ENCODE measurements at places on chromosomes 3 and 15.

DNA sequence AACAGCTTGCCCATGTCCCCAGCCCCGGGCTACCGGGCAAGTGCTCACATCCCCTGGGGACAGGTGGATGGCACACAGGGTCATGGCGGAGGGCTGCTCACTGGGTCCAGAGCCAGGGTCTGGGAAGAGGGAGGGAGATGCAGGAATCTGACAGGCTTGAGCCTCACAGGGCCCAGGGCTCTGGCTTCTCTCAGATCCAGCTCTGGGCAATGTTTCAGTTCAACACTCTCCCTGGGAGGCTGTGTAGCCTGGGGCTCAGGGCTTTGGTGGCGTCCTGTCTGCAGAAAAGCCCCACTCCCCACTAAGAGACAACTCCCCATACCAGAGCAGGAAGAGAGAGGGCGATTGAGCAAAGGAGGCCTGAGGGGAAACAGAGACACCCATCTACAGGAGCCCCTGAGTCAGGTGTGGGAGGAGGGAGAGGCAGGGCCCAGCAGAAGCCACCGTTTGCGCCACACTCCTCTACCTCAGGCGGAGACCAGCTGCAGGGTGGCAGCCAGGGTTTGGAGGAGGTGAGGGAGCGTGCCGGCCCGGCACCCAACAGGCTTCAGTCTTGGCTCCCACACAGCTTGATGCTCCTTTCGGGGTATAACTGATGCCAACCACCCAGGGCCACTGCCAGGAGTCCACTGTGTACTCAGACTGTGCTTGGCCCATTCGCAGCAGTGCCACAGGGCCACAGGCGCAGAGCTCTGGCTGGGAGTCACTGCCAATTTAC is 16.8 kb upstream of the SRP14 start:
- no peak for DNase-seq
- H3K36me3 ChIP-seq = no peaks in the 10 kb centered on the region
- no peak overlapping the region for H3K4me3 ChIP-seq
- H3K27ac ChIP-seq = no peak overlapping the region

- H3K4me3 ChIP-seq = no peak overlapping the region
- no peak for DNase-seq
- no peaks in the 10 kb centered on the region for H3K36me3 ChIP-seq
- no peaks in the 10 kb centered on the region for H3K4me1 ChIP-seq
- no peak overlapping the region for H3K27ac ChIP-seq
Observed at GRCh38 chr15:35698331-35698730, 152.4 kb upstream of the DPH6 start.

DNA sequence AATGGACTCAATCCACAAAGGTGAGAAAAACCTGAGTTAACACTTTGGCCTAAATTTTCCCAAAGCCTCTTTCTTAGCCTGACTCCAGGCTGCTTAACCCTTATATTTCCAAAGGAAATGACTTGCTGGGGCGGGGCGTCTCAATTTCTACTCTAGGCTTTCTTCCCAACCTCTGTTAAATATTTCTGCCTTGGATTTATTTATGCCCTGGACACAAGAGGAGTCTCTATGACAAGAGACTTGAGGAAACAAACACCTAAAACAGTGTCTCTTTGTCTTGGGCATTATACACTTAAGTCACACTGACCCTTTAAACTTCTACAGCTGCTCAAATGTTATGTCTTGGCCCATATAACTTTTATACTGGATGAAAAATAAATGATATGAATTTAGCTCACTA is 28.3 kb upstream of the AP4E1 start:
- DNase-seq = no peak
- peaks cover 2% of the 10 kb centered on the region for H3K4me1 ChIP-seq
- H3K27me3 ChIP-seq = no peaks in the 10 kb centered on the region
- H3K36me3 ChIP-seq = no peaks in the 10 kb centered on the region
- no peak overlapping the region for H3K4me3 ChIP-seq
- H3K27ac ChIP-seq = no peak overlapping the region

DNA sequence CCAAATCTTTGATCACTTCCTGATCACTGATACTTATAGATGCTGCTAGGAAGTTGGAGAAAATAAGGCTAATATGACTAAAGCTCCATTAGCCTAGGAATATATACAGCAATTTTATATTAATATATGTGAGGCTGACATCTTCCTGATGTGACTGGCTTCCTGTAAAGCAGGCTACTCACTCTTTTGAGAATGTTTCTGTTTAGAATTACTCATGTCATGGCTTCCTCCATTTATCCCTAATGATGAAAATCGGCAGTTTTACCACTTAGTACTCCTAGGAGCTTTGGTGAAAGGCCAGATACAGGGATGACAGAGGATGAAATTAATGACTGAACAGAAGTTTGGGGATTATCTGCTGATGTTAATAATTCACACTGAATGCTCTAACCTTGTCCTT is 3.9 kb upstream of the MAP1A start:
- no peak overlapping the region for H3K4me3 ChIP-seq
- peaks cover 83% of the 10 kb centered on the region for H3K4me1 ChIP-seq
- H3K27me3 ChIP-seq = peaks cover 7% of the 10 kb centered on the region
- peaks cover 2% of the 10 kb centered on the region for H3K36me3 ChIP-seq

- peaks cover 4% of the 10 kb centered on the region for H3K4me1 ChIP-seq
- no peak overlapping the region for H3K4me3 ChIP-seq
- no peaks in the 10 kb centered on the region for H3K27me3 ChIP-seq
- DNase-seq = no peak
Observed at GRCh38 chr3:23112491-23112890, 90.6 kb upstream of the UBE2E2 start.

- H3K27ac ChIP-seq = no peak overlapping the region
- H3K27me3 ChIP-seq = no peaks in the 10 kb centered on the region
- DNase-seq = no peak
- no peak overlapping the region for H3K4me3 ChIP-seq
Observed at GRCh38 chr3:14988988-14989394, 41.6 kb downstream of the NR2C2 start.

GRCh38 chr3:53225651-53226050 is 30.2 kb downstream of the TKT start:
- no peak overlapping the region for H3K27ac ChIP-seq
- H3K4me1 ChIP-seq = peaks cover 10% of the 10 kb centered on the region
- DNase-seq = no peak
- no peak overlapping the region for H3K4me3 ChIP-seq

DNA sequence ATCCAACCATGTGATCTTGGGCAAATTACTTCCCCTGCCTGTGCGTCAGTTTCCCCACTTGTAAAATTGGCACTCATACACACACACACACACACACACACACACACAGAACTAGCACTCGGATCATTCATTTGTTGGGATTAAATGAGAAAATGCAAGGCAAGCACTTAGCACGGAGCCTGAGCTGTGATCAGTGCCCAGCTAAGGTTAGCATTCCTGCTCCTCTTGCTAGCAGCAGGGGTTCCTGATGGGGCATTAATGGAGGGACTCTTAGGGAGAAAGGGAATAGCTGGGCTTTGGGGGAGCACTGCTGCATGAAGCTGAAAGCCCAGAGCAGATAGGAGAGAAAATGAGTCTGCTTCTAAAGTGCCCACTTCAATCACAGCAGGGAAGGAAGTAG is 187.7 kb upstream of the C2CD4B start:
- no peak overlapping the region for H3K27ac ChIP-seq
- H3K4me3 ChIP-seq = no peak overlapping the region
- no peak for DNase-seq
- no peaks in the 10 kb centered on the region for H3K4me1 ChIP-seq

GRCh38 chr3:4982773-4983738 is 3.8 kb downstream of the BHLHE40 start:
- no peak for DNase-seq
- peak overlapping the region; percentile 87 for H3K27ac ChIP-seq
- peak overlapping the region; percentile 25 for H3K4me3 ChIP-seq
